Urinary bladder (tissue), 4 donors: ENCODE measurements at places on chromosomes 1 and 21.
A peak's percentile ranks its signal among the peaks of the same experiment; 100 is the strongest.

GRCh38 chr1:203263496-203263895 is 34.0 kb upstream of the CHIT1 start:
- no peak for DNase-seq

GRCh38 chr1:190563230-190563629 is 85.6 kb upstream of the BRINP3 start:
- DNase-seq = no peak

- DNase-seq = no peak
These were observed 446.9 kb upstream of the LRRC7 start for GRCh38 chr1:69120817-69121216.

- no peak for DNase-seq
These were observed 8.8 kb upstream of the TTLL10 start for GRCh38 chr1:1164701-1165451.

- no peak for DNase-seq
These were observed 190.5 kb downstream of the HS2ST1 start for GRCh38 chr1:87104945-87105344.

GRCh38 chr1:225514671-225515081 is 86.8 kb upstream of the LBR start:
- no peak for DNase-seq

DNA sequence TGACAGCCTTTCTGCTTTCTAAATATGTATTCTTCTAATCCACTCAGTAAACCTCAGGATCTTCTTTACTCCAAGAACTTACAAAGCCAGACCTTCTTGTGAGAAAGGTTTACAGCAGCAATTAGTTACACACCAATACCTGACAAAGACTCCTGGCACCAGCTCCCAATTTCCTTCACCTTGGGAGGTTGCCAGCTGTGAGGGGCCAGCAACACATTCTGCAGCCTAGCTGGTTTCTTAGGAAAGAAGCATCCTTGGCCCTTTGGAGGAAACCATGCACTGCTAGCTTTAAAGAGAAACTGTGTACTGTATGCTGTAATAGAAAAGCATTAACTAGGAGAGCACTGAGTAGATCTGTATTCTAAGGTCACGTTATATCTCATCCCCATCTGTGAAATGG is 10.8 kb downstream of the FYB2 start:
- no peak for DNase-seq

GRCh38 chr1:162835157-162835899 is 25.6 kb downstream of the CCDC190 start:
- DNase-seq = no peak

DNA sequence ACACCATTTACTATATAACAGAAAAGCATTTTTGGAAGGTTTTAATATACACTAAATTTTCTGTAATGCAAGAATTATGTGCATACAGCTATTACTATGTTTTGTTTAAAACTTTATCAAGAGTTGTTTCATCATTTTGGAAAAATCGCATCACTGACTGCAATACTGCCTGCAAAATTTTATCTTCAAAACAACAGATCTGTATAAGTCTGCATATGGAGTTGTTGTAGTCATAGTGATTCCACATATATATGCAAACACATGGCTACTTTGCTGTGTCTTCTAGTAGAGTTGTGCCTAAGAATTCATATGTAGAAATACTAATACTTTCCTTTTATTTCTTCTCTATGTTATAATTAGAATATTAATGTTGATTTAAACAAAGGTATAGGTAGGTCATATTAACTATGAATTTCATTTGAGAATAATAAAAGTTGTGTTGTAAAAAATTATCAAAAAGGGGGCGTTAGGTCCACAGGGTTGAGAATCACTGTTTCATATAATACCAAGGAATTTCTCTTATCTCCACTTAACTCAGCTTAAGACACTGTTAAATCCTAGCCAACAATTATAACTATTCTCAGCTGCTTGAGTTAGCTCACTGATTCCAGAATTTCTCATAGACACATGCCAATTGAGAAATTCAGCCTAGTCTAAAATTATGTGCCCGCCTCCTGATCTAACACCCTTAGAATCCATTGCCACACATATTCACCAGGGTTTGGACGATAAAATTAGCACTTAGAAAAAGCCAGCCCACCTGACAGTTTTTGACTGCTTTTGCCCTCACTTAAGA is 22.9 kb upstream of the LAMC1 start:
- no peak for DNase-seq

DNA sequence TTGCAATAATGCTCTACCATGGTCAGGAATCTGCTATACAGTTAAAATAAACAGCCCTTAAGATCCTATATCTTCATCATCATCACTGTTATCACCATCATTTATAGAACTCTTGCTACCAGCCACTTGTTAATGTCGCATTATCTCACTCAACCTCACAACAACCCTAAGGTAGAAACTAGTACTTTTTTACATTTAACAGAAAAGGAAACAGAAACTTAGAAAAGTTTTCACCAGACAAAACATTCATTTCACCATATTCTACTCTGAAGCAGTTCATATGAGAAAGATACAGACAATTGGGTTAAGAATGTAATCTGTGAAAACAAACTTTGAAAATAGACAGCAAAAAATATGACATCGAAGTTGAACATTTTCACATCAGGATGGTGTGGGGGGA is 262.6 kb downstream of the ATG4C start:
- DNase-seq = no peak

DNA sequence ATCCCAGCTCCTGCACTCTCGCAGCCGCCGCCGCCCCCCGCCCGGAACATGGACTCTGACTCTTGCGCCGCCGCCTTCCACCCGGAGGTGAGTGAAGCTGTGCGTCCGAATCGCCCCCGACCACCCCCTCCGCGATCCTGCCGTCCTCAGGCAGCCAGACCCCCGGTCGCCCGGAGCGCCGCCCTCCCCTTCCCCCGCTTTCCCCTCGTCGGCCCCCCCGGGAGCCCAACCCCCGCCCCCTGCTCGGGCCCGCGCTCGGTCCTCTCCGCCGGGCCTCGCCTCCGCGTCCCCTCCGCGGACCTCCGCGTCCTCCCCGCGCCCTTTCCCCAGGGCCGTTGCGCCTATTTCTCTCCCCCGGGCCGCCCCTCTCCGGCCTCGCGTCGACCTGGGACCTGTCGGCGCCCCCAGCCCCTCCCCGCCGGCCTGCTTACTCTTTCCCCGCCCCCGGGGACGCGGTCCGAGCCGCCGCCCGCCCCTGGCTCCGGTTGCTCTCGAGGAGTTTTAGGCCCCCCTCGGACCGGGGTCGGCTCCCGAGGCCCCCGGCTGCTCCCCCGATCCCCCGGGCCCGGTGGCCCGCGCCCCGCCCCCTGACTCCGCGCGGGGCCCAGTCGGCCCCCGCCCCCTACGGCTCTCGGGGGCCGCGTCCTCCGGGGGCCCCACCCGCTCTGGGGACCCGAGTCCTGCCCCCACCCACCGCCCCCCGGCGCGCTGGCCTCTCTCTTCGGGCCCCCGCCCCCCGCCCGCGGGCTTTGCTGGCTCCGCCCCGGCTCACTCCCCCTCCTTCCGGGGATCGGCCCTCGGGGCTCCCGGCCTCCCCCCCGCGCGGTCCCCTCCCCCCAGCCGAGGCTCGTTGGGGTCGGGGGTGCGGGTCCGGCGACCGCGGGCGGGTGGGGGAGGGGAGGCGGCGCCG is 743 bp downstream of the PHF13 start:
- DNase-seq = no peak

DNA sequence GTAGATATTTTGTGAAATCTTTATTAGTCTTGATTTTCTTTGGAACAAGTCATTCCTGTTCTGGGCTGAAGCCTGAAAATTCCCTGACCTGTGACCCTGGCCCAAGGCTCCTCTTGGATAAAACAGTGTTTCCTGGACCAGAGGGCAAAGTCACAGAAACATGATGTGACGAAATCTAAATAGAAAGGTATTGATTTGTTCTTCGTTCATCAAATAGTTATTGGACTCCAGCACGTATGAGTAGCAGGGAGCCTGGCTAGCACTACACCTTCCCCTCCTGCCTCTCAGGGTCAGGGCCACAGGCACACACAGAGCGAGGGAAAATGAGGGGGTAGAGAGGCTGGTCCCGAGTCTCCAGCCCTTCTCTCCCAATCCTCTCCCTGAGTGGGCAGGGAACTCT is 1.7 kb upstream of the CLDN14 start:
- no peak for DNase-seq

DNA sequence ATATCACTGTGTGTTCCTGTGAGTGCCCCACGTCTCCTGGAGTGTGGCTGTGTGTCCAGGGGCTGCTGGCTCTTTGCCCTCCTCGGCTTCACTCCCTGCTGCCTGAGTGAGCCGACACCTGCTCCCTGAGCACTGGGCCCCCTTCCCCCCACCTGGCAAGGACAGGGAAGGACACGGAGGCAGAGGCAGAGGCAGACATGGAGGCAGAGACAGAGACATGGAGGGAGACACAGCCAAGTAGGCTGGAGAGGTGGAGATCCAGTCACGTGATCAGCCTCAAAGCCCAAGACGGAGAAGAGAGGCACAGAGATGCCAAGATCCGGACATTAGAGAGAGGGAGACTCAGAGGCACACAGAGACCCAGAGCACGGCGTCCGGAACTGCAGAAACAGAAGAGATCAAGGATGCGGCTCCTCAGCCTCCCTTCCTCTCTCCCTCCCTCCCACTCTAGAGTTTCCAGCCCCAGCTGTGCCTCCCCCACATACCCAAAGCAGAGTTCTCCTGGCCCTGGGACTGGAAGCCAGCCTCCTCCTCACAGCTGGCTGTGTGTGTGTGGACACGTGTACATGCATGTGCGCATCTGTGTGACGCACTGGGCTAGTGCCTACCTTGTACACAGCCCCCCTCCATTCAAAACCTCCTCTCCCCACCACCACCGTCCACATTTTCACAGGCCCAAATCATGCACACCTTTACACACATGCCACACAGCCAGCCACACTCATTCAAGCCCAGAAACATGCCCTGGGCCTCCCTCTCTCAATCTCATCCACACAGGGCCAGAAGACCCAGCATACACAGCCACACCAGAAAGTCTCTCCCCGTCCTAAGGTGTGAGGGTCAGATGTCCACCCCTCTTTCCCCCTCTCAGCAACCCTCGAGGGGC is 39.1 kb upstream of the WASF2 start:
- DNase-seq = peak; percentile 80

DNA sequence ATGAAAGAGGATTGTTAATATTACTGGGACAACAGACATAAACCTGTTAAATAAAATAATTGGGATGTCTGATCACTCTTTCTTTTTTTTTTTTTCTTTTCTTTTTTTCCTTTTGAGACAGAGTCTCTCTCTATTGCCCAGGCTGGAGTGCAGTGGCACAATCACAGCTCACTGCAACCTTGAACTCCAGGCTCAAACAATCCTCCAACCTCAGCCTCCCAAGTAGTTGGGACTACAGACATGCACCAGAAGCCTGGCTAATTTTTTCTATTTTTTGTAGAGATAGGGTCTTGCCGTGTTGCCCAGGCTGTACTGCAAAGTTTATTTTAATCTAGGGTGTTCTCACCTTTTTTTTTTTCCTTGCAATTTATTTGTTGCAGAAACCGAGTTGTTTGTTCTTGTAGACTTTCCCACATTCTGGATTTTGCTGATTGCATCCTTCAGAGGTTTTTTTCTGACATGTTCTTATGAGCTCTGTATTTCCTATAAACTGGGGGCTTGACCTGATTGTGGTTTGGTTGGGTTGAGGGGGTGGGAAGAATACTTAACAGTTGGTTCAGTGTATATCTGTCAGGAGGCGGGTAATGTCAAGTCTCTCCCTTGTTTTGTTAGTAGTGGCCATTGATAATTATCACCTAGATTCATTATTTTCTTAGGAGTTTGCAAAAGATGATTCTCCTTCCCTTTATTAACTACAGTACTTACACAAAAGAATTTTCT is 125.2 kb downstream of the MAST2 start:
- DNase-seq = no peak

DNA sequence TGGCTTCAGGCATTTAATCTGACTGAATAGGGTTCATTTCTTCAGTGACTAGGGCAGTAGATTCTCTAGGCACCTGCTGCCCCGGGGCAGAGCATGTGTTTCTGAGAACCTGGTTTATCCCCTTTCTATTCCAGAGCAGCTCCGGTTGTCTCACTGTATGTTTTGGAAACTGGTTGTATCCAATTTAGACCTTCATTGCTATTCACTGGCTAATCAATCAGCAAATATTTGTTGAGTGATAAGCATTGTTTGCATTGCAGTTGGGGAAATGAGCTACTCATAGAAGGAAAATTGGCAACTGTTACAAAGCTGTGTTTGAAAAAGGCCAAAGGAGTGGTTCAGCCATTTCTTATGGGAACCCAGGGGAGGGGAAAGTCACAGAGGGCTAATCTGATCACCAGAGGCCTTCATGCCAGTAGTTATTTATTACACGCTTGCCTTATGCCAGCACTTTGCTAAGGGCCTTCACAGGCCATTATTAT is 2.9 kb downstream of the QSOX1 start:
- DNase-seq = no peak

GRCh38 chr1:224331326-224331725 is 1.4 kb upstream of the NVL start:
- no peak for DNase-seq

DNA sequence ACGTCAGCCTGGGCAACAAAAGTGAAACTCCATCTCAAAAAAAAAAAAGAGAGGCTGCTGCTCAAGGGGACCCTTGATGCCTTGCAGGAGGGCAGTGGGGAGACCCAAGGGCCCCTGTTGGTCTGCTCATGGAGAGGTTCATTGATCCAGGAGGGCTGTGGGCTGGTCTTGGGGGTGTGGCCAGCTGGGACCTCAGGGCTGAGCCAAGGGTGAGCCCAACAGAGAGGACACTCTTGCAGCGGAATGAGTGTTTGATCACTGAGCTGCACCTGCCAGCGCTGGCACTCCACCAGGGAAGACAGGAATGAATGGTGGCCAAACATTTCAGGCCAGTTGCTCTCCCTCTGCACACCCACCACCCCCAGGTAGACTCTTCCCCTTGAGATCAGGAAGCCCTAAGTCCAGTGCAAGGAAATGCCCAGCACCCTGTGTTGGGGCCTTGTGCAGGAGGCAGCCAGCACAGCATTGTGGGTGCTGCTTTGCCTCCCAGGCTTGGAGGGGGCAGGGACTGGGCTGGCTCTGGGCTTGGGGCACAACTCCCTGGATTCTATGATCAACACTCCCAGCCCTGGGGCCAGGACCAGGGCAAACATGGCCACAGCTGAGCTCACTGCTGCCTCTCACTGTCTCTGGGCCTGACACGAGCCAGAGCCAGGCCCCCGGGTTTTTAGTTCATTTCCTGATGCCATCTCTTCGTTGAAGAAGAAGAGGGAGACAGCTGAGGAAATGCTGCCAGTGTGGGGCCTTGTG is 50.7 kb downstream of the IRF2BP2 start:
- no peak for DNase-seq

DNA sequence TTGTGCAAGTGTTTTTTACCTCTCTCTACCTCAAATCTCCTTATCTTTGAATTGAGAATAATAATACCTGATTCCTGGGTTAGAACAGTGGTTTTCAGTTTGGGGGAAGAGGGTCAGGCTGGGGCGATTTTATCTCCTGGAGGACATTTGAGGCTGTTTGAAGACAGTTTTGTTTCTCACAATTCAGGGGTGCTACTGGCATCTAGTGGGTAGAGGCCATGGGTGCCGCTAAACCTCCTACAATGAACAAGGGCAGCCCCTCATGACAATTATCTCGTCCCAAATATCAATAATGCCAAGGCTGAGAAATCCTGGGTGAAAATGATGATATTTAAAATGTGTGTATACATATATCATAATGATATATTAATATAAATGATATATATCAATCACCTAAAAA is 139.1 kb upstream of the USH2A start:
- no peak for DNase-seq
